ENCODE measurements at places on chromosomes 6 and 20. TPM values are rescaled to one million over a fixed set of nuclear protein-coding genes. Genes with fewer than 3 reads are reported as not detected.

COL9A3 gene
- total RNA-seq: 10.2 TPM

SLC22A1 gene
- total RNA-seq: not detected

FRK gene
- total RNA-seq: 0.41 TPM

DNA sequence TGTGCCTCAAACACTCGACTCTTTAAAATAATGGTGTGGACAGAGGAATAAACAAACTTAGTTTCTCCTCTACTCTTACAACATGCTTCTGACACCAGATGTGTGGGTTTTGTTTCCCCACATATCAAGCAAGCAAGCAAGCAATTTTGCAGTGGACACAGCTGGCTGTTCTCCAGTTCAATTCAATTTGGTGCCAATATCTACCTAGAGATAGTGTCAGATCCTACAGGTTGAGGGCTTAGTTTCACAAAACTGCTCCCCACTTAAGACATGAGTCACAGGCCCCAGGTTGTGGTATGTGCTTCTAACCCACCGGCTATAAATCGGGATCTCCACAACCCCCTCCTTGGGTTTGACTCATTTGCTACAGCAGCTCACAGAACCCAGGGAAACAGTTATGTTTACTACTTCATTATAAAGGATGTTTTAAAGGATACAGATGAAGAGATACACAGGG, 131.4 kb upstream of the TRAF3IP2 start:
- DNase-seq: no peak

DNA sequence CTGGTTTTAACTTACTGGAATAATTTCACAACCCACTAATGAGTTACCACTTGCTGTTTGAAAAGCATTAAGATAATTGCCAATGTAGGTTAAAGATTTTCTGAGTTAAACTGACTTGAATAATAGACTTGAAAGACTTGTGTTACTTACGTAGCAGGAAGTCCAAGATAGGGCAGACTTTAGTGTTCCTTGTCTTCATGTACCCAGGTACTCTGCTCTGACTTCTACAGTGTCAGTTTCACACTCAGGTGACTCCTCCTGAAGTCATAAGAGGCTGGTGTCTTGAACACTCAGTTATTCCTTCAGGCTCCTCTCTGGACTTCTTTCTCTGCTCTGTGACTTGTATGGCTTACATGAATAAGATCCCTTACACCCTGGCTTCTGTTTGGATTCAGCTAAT, 76.3 kb upstream of the SGK1 start:
- no peak for DNase-seq

- no peak for DNase-seq
These were observed 91.4 kb upstream of the NEDD9 start for GRCh38 chr6:11323666-11324452.

DNA sequence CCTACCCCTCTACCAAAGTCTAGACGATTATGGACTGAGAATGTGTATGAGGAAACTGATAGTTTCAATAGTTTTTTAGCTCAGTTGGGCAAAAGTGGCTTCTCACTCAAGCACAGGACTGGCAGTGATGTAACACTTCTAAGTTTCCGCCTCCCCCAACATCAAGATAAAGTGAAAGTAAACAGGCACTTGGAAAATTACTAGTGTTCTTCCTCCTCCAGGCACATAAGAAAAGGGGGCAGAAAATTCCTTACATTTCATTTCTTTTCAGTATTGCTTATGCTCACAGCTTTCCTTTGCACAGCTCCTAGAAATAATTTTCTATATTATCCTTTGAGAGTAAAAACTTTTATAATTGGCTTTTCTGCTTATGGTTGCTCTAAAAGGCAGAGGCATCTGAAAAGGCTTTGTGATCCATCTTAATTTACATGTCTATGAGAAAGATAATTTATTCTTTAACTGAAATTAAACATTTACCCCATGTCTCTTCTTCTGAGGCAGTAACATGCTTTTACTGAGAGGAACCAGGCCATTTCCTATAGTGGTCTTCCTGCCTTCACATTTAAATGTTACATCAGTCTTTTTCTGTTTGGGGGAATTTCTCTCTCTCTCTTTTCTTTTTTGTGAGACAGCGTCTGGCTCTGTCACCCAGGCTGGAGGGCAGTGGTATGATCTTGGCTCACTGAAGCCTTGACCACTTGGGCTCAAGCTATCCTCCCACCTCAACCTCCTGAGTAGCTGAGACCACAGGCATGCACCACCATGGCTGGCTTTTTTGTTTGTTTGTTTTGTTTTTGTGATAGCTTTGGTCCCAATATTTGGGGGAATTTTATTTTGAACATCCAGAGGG, 65.0 kb upstream of the EEF1A1 start:
- peak; percentile 46 for DNase-seq

- no peak for DNase-seq
These were observed 183.0 kb downstream of the SAMD5 start for GRCh38 chr6:147691446-147691845.

DNA sequence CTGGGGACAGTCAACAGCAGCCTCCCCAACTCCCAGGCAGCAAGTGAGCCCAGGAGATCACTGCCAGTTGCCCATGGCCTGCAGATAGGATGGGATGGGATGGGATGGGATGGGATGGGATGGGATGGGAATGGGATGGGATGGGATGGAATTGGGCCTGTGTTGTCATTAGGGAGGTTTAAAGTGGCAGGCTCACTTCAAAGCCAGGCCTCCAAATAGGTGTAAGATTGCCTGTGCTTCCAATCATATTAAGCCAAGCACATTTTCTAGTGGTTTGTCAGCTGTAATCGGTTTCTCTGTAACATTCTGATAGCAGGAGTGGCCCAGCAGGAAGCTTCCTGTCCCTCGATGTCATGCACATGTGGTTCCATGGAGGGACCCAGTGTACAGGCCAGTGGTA, 82.7 kb upstream of the NXT1 start:
- no peak for DNase-seq

GRCh38 chr6:153949616-153950015, 89.4 kb upstream of the OPRM1 start:
- DNase-seq: no peak

- no peak for DNase-seq
These were observed 16.4 kb downstream of the CST8 start for GRCh38 chr20:23507346-23507745.

Measured in frontal cortex (tissue), 4 donors.